Activated naive CD4-positive, alpha-beta T cell (primary cell): ENCODE measurements at places on chromosomes 13 and 19.

GRCh38 chr13:93577105-93577504, 350.5 kb downstream of the GPC6 start:
- no peak for DNase-seq

- DNase-seq: no peak
Measured at GRCh38 chr13:75455962-75456361, 26.0 kb downstream of the TBC1D4 start.

GRCh38 chr13:33176526-33176925, 109.0 kb downstream of the STARD13 start:
- no peak for DNase-seq

DNA sequence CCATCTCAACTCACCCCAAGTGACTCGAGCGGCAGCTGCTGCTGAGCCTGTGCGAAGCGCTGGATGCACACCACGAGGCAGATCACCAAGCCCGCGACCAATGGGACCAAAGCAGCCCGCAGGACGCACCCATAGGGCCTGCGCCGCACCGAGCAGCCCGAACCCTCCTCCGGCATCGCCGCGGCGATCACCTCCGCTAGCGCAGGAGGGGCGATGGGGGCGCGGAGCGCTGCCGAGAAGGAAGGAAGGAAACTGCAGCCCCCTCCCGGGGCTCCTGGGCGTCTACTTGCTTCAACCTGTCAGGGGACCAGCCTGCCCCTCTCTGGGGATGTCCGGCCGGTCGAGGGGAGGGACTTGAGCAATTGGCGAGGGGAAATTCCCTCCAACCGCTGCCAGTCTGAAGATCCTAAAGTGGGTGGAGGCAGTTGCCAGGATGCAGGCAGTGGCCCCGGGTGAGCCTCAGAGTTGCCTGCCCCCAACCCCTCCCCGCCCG, at the start of gene CD70:
Gene CD70, minus strand, starts transcription at position 324 of the 493 bp plus-strand sequence. Its CDS starts 148 bp downstream, at position 176.
- no peak for DNase-seq

- DNase-seq: no peak
Measured at GRCh38 chr13:80123945-80124344, 217.0 kb downstream of the SPRY2 start.

DNA sequence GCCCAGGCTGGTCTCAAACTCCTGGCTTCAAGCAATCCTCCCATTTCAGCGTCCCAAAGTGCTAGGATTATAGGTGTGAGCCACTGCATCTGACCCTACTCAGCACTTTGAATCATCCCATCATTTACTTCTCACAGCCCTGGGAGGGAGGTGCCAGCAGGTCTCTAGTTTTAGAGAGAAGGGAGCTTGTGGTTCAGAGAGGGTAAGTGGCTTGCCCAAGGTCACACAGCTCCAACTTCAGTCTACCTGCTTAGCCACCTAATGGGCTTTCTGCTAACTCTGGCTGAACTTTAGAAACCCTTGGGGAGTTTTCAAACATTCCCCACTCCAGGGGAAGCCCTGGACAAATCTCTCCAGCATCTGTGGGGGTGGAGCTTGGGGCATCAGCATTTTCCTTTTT, 18.3 kb downstream of the CACNA1A start:
- no peak for DNase-seq

DNA sequence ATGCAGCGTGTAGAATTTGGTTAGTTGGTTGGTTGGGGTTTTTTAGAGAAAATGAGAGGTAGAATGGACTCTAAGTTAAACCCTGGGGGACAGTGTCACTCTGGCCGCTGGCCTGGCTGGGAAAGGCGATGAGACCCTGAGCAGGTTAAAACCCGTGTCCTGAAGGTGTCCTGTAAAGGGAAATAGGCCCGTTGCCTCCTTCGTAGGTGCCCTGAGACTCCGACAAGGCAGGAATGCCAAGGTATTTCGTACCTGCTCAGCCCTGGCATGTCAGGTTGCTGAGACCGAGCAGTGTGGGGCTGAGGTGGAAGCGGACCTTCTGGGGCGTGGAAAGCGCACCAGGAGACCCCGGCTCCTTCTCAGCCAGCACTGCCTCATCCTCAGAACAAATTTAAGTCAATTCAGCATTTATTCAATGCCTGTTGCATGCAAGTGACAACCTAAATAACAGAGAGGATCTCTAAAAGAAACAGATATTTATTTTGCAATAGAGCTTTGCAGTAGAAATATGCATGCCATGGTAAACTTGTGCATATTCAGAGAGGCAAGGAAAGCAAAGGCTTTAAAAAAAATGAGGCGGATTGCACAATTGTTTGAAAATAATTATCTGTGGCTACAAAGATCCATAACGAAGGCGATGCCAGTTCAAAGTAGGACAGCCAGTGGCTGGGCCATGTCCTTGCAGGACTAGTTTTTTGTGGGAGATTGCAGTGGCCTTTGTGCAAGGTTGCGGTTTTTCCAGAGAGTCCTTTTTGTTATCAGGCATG, 1.4 kb upstream of the RAB20 start:
- DNase-seq: no peak

- no peak for DNase-seq
Measured at GRCh38 chr13:78497702-78498355, 105.5 kb downstream of the POU4F1 start.

GRCh38 chr13:30341815-30342570, 34.6 kb upstream of the KATNAL1 start:
- no peak for DNase-seq

- DNase-seq: no peak
Measured at GRCh38 chr19:6458695-6459261, 814 bp downstream of the SLC25A23 start.

GRCh38 chr13:73449252-73449651, 390.4 kb downstream of the KLF5 start:
- DNase-seq: no peak

DNA sequence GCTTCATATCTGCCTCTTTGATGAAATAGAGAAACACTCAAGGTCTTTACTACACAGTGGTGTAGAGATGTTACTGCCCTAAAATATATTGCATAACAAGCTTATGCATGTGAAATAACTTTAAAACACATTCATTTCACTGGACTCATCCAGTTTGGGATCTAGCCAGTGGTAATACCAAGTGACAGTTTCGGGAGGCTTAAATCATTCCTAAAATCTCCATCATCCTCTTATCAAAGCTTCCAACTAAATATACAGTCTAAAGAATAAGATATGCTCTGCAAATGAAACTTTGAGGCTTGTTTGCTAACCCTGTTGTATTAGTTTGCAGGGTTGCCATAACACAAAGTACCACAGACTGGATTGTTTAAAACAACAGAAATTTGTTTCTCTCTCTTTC, 52.8 kb downstream of the THSD1 start:
- no peak for DNase-seq

GRCh38 chr19:43752287-43752875, 2.4 kb downstream of the SMG9 start:
- no peak for DNase-seq

- DNase-seq: no peak
Measured at GRCh38 chr19:17473041-17473440, 2.7 kb downstream of the SLC27A1 start.

DNA sequence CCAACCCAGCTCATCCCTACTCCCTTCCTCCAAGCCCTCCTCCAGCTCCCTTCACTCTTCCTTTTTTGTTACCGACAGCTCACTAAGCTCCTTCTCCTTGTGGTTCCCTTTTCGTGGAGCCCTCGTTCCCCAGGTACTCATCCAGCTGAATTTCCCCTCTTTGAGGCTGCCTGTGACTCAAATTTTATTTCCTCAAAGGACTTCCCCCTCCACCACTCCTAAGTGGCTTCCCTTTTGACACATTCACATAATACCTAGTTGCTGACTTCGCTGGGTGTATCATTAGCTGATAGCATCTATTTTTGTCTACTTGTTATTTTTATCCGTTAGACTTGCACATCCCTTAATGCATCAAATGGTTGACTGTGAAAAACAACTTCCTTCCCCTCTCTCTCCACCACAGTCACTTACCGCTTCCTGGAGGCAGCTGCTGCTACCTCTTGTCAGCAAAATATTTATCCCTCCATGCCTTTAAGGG, 14.5 kb downstream of the FFAR2 start:
- peak; percentile 2 for DNase-seq

GRCh38 chr13:39484506-39485313, 118.3 kb downstream of the LHFPL6 start:
- no peak for DNase-seq

GRCh38 chr19:47408156-47408938, 11.0 kb downstream of the MEIS3 start:
- DNase-seq: no peak

GRCh38 chr19:30879736-30880135, 469.5 kb downstream of the TSHZ3 start:
- no peak for DNase-seq

GRCh38 chr13:105343134-105343806, 1192.2 kb downstream of the EFNB2 start:
- DNase-seq: no peak

GRCh38 chr19:49677231-49677900, at the start of gene PRMT1:
Gene PRMT1, plus strand, starts transcription at chr19:49677271. Its CDS starts 10 bp downstream, at chr19:49677281.
- no peak for DNase-seq

DNA sequence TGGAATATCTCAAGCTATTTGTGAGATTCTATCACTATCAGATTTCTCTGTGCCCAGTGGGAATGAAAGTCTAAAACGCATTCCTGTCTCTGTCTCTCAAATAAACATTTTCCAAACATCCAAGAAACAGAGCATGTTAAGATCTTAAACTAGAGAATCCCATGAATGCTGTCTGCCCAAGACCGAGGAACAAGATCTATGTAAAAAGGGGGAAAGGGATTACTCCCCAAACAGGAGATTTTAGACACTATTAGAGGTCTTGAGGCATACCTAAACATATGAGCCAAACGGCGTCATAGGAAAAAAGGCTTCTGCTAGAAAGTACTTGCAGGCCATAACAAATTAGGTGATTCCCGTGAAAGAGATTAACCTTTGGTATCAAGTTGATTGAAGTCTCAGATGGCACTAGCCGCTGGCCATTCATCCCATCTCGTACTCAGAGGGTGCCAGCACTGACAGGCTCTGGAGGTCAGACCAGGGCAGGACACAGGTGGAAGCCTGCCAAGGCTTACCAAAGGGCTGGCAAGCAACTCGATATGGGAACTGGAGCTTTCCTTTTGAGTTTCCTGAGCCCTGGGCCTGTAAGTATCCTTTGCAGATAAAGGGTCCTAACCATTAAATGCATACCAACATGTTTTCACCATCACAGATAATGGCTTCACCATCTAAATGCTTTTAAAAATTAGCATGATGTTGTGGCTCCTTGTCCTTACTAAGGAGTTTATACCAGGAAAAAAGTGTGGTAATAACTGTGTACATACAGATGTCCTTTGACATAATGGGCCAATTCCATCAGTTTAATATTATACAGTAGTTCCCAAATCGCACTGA, 225.2 kb downstream of the FOXO1 start:
- DNase-seq: no peak

- DNase-seq: no peak
Measured at GRCh38 chr19:38583219-38583984, 34.4 kb downstream of the MAP4K1 start.

- DNase-seq: no peak
Measured at GRCh38 chr19:13983213-13983889, 22.8 kb downstream of the RFX1 start.

- no peak for DNase-seq
Measured at GRCh38 chr19:28980236-28980868, 232.6 kb downstream of the UQCRFS1 start.

- no peak for DNase-seq
Measured at GRCh38 chr13:57946361-57946760, 314.8 kb downstream of the PCDH17 start.

GRCh38 chr19:1243768-1244692, 2.5 kb downstream of the ATP5F1D start:
- peak; percentile 83 for DNase-seq

- peak; percentile 19 for DNase-seq
Measured at GRCh38 chr19:3440082-3440481, 40.2 kb downstream of the SMIM24 start.

- no peak for DNase-seq
Measured at GRCh38 chr19:30879225-30879624, 470.0 kb downstream of the TSHZ3 start.

DNA sequence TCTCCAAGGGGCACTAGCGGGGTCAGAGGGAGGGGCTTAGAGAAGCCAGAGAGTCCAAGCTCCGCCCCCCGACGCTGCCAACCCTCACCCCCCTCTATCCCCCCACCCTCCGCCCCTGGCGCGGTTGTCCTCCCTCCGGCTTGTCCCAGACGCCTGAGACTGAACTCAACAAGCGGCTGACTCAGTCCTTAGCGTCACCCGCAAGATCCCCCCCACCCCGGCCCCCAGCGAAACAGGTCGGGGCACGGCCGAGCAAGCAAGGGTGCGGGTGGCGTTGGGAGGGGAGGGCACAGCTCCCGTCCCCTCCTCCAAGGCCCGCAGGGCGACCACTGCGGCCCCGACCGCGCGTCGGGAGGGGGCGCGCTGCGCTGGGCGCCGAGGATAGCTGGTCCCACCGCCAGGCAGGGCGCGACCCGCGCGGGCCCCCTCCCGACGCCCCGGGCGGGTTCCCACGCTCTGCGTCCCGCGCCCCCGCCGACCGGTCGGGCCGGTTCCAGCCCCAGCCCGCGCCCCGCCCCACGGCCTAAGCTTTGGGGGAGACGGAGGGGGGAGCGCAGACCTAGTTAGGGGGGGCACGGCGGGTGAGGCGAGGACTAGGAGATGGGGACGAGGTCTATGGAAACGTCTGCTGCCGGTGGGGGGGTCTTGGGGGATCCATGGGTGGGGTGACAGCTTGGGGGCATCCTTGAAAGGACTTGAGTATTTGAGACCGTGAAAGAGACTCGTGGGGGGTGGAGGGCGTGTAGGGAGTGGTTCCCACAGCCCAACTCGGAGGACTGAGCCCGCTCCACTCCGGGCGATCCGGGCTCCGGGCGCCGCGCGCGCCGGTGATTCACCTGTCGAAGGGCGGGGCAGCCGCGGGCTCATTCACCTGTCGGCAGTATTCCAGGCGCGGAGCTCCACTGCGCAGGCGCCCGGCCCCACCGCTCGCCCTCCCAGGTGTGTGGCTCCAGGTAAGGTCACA, 5.1 kb downstream of the NOTCH3 start:
- no peak for DNase-seq

GRCh38 chr19:31675193-31675913, 326.1 kb upstream of the TSHZ3 start:
- no peak for DNase-seq

GRCh38 chr13:113420833-113421600, 32.3 kb downstream of the ADPRHL1 start:
- no peak for DNase-seq

GRCh38 chr13:96415831-96416385, 326.0 kb downstream of the HS6ST3 start:
- no peak for DNase-seq

- no peak for DNase-seq
Measured at GRCh38 chr19:49997709-49998108, 27.5 kb downstream of the VRK3 start.

GRCh38 chr13:79434556-79434955, 28.5 kb upstream of the RBM26 start:
- no peak for DNase-seq

- peak; percentile 77 for DNase-seq
Measured at GRCh38 chr13:26698392-26699196, 62.0 kb downstream of the GPR12 start.

GRCh38 chr19:13036366-13036976, 41.2 kb downstream of the NFIX start:
- DNase-seq: no peak

DNA sequence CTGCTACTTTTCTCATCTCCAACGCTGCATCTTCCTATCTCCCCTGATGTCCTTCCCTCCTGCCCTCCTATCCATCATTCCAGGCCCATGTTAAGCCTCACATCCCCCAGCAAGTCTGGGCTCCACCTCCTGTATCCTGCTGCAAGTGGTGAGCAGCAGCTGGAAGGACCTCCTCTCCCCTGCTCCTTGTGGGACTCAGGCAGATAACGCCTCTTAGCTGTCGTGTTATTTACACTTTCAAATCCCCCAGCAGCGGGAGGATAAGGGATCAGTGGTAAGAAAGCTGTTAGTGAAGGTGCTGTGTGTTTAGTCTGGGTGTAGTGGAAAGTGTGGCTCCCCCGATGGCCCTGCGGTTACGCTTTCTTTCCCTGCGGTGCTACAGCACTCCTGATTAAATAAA, 211.9 kb downstream of the ZNF536 start:
- no peak for DNase-seq
